ENCODE measurements at places on chromosomes 11 and 22.

- no peak for DNase-seq
These were observed 5.9 kb upstream of the AMOTL1 start for GRCh38 chr11:94762208-94762607.

GRCh38 chr11:1873048-1873812 lies 18.5 kb downstream of the PRR33 start:
- DNase-seq, result no peak

- no peak for DNase-seq
These were observed 99.5 kb downstream of the MICAL3 start for GRCh38 chr22:17924735-17925364.

DNA sequence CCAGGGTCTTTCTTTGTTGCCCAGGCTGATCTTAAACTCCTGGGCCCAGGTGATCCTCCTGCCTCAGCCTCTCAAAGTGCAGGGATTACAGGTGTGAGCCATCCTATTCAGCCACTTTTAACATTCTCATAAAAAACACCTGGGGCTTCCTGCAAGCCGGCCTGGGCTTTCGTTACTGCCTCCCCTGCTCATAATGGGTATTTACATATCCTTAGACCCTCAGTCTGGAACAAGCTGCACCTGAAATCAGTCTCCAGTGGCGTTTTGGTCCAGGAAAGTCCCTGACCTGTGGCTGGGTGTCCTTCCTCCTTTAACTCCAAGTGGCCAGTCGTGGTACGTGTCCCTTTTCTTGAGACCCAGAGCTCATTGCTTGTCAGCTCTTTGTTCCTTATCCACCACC lies 320.7 kb downstream of the TMEM135 start:
- DNase-seq, result no peak

DNA sequence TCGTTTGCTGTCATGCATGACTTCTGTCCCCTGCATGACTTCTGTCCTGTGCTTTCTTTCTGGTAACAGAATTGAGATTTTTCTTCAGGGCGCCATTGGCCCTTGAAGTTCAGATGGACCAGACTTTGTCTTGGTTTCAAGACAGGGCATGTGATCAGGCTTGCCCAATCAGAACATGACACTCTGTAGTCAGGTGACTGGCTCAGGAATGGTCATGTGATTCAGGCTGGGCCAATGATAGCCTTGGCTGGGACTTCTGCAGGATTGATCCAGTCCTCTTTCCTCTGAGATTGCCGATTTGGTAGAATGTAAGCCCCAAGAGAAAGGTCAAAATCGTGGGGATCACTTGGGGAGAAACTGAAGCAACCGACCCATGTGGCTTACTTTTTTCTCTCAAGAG lies 90.5 kb upstream of the ALX4 start:
- DNase-seq, result no peak

GRCh38 chr11:7196396-7197146 lies 55.1 kb upstream of the SYT9 start:
- no peak for DNase-seq

Data from cortex of kidney (tissue), 1 donor.